Stimulated activated CD4-positive, alpha-beta T cell treated with anti-CD3 and anti-CD28 coated beads, TNF-alpha, amount 100 ng/mL, for 1 hour (primary cell): ENCODE measurements at places on chromosomes 7 and 10.

- no peak for DNase-seq
Measured at GRCh38 chr7:105098863-105099515, 85.0 kb downstream of the KMT2E start.

DNA sequence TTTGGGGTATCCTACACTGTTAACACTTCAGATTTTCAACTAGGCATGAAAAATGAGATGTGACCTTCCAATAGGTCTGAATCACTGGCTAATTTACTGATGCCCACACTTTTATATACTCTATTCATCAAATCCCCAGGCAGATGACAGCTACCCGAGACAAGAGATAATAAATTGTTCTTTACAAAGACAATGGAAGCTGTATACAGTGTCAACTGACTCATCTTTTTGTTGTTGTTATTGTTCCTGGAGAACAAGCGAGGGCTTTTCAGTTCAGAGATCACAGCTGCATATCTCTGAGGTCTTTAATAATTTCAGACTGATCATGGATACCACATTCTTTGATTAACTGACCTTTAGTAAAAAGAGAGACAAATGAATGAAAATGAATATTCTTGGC lies 228.9 kb downstream of the SDHAF3 start:
- no peak for DNase-seq

GRCh38 chr7:24920451-24921361 lies 59.3 kb downstream of the OSBPL3 start:
- DNase-seq = no peak

DNA sequence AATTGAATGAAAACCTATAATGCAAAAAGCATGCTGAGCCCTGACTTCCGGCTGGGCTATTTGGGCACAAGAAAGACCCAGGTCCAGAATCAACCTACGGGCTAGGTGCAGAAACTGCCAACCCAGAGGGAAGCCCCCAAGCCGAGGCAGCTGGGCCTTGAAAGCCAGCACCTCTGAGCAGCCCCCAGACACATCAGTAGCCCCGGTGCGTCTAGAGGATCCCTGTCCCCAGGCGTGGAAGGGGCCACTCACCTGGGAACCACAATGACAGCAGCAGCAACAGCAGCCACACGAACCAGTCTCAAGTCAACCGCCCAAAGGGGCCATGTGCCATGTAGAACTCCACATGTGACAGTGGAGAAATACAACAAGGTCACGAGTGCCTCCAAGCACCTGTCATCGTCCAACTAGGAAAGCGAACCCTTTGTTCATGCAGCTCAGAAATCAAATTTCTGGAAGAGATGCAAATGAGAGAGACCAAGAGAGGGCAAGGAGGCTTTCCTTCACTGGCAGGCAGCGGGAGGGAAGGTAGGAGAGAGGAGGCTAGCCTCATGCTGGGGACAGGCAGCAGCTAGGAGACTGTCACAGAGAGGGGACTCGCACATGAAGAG lies 57.5 kb upstream of the CHST15 start:
- DNase-seq = no peak

DNA sequence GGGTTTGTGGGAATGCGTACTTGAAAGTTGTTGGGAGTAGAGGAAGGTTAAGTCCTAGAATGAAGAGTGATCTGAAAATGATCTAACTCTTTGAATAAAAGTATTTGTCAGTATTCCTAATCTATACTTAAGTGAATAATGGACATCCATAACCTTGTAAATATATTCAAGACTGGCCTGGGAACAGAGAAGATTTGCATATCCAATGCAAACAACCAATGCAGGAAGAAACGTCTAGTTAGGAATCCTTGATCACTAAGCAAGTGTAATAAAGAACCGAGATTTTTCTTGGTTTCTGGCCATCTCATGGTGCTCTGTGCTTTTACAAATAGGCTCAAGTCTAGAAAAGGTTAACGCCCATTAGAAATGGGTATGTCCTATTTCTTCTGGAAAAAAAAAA lies 157.1 kb downstream of the RAB11FIP2 start:
- no peak for DNase-seq

DNA sequence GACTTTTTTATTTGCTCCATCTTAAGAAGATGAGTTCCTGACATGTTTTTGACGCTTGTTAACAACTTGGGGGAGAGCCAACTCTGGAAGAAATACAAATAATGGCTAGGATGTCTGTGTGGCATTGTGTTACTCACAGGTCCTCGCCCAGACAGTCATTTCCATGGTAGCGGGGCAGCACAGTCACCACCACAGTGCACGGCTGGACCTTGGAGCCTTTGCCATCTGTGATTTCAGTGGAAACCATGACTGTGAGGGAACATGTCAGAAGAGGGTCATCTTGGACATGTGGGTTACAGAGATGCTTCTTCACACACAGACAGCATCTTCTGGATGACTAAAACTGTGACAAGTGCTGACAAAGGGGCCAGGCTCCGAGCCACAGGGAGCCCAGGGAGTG lies 74.5 kb downstream of the PKD1L1 start:
- no peak for DNase-seq

GRCh38 chr10:112793202-112793921 lies 156.7 kb upstream of the TCF7L2 start:
- DNase-seq = no peak

GRCh38 chr7:95545007-95545615 lies 51.2 kb downstream of the PDK4 start:
- no peak for DNase-seq

GRCh38 chr10:111109501-111110242 lies 32.8 kb downstream of the ADRA2A start:
- DNase-seq = no peak

GRCh38 chr10:18399158-18399557 lies 252.2 kb downstream of the NSUN6 start:
- DNase-seq = no peak

DNA sequence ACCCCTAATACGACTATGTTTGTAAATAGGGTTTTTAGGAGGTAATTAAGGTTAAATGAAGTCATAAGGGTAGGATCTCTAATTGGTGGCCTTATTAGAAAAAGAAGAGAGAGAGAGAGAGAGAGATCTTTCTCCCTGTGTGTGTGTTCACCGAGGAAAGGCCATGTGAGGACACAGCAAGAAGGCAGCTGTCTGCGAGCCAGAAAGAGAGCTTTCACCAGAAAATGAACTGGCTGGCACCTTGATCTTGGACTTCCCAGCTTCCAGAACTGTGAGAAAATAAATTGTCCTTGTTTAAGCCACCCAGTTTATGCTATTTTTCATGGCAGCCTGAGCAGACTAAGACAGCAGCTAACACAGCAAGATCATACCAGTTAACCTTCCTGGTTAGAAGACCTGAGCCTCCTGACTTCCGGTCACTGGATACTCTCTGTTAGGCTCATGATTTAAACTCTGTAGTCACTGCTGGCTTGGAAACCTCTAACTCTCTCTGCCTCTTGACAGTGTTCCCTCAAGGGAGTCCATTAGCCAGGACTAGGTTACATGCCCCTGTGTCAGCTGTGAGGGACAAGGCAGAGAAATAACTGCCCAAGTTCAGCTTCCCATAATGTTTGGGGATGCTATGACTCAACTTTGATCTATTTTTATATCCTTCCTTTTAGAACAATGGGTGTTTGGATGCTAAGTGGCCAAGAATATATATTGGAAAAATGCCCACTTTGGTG lies 102.3 kb downstream of the DYNC1I1 start:
- no peak for DNase-seq

GRCh38 chr7:27091941-27092818 lies 3.6 kb downstream of the HOXA1 start:
- DNase-seq = no peak

- no peak for DNase-seq
Measured at GRCh38 chr10:61076572-61077114, 132.7 kb upstream of the RHOBTB1 start.

- no peak for DNase-seq
Measured at GRCh38 chr7:128904381-128905197, 5.9 kb downstream of the KCP start.

GRCh38 chr7:152902054-152902453 lies 142.5 kb downstream of the ACTR3B start:
- DNase-seq = no peak

DNA sequence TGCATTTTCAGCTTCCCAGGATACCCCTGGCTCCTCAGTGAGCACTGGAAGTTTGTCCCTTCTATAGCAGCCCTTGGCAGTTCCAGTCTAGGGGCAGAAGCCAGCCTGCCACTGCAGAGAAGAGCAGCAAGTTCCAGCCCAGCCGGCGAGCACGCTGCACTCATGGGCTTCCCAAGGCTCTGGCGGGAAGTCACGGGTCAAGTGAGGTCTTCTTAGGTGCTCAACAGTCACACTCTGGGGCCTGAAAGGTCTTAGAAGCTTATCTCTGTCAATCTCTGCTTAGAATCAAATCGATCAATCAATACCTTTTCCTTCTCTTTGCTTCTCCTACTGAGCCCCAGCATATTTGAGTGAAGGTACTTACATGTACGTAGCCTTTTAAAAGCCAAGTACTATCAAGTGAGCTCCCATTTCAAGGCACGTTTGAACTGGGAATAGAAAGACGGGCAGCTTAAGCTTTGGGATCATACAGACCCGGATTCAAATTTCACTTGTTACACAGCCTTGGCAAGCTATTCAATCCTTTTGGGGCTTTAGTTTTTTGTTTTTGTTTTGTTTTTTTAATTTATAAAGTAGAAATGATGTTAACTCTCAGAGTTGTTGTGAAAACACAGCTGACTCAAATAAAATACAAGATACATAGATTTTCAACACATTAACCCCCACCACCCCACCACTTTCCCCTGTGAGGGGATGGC lies 152.6 kb upstream of the KLF14 start:
- DNase-seq = no peak

- DNase-seq = no peak
Measured at GRCh38 chr7:111853201-111853990, 291.1 kb upstream of the IMMP2L start.

DNA sequence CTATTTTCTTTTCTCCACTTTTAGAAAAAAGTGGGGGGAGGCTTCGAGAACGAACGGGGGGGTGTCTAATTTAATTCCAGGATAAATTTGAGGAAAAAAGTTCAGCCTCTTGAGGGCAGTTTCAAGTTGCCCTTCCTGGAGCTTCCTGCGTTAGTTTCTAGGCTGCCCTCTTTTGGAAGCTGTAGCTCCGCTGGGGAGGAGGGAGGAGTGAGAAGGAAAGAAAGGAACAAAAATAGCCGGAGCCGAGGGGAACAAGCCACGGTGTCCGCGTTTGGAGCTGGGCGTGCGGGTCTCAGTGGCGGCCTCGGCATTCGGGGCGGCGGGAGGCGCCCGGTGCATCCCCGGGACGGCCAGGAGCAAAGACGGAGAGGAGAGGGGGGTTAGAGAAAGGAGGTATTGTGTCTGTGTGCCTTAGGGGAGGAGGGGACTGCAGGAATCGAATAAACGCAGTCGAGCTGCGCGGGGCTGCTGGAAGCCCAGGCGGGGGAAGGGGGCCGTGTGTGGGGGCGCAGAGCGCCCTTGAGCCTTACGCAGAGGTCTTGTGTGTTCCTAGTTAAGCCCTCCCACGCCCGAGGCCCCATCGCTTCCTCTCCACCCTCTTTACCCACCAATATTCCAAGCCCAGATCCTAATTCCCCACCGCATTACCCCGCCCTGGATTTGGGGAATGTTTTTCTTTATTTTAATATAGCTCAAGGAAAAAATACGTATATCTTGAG lies 2.0 kb upstream of the TNRC18 start:
- DNase-seq = no peak

- DNase-seq = no peak
Measured at GRCh38 chr7:131020759-131021261, 286.8 kb upstream of the KLF14 start.

DNA sequence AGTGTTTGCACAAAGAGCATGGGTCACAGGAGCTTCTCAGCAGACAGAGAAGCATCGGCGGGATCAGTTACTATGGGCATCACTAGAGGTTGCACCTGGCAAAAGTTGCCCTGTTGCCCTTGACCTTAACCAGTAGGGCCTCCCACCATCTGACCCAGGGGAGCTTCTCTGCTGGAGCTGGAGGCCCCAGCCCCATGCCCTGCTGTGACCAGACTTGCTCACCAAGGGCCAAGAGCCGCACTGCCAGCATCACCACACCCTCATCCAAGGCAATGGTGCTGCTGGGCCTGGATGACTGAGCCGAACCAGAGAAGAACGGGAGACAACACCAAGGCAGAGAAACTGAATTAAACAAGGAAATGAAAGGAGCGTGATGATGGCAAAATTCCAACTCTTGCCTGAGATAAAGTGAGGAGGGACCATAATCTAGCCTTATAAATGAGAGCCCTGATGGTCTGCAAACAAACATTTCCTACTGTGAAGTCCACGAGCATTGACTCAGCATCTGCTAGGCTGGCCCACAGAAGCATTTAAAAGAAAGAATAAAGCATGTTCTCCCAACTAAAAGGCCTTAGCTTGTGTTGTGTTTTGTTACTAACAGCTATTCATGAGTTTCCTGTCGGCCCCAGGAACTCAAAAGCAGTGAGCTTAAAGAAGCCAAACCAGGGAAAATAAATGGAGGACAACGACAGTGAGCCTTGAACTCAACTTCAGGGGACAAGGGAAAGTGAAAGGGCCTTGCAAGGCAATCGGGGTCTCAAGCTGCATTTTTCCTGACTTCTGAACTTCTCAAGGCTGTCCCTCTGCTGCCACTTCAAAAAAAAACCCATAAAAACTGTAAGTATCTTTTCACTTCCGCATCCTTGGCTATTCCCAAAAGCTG lies 60.4 kb downstream of the AFAP1L2 start:
- DNase-seq = no peak

GRCh38 chr10:61778137-61778536 lies 115.4 kb downstream of the CABCOCO1 start:
- DNase-seq = no peak

- DNase-seq = no peak
Measured at GRCh38 chr10:17385066-17385465, 69.3 kb downstream of the ST8SIA6 start.

DNA sequence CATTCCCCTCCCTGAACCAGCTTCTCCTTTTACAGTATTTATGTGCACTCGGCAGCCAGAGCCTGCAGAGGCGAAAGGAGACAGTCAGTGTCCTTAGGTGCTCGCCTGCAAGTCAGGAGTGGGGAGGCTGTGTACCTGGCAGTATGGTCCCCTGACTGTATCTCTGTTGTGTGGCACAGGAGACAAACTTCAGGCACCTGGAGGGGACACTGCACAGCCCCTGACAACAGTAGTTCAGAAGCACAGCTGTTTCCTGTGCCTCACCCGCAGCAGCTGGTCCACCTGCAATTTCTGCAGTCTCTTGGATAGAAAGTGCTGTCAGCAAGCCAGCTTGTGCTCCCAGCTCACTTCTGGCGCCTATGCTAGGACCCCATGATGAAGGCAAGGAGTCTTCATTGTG lies 73.4 kb upstream of the LAMB4 start:
- no peak for DNase-seq

DNA sequence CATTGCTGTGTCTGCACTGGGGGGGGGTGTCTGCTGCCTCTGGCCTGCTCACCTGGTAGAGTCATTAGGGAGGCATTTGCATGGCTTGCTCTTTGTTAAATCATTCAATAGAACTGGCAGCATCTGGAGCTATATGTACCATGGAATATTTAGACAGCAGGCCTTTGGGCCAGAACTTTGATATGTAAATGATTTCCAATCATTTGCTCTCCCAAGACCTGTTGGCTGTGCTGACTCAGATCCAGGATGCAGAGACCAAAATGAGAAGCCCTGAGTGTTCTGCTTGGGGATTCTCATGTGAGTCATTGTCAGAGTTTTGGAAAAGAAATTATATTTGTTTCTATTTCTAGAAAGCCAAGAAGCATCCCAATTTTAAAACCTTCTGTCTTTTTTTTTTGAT lies 257.6 kb upstream of the IGFBP3 start:
- DNase-seq = no peak
